NCI-H446 treated with DMSO at 0.1 percent for 48 hours (cell line): ENCODE measurements at places on chromosomes 12 and 14.

DNA sequence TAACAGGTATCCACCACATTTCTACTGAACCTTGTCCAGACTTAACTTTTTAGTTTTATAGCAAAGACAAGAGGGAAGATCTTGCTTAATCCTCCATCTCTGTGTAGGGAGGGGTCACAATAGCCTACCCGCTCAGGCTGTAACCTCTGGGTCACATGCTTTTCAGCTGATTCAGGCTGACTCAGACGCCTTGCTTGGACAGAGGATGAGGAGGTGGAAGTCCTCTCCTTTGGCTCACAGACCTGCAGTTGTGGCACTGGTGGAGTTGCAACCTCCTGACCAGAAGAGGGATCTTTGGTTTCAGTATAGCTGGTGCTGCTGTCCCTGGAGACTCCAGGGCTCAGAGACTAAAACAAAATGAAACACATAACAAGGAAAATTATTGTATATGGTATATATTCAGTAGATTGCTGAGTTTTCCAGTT lies 16.2 kb downstream of the ACIN1 start:
- no peak for DNase-seq

DNA sequence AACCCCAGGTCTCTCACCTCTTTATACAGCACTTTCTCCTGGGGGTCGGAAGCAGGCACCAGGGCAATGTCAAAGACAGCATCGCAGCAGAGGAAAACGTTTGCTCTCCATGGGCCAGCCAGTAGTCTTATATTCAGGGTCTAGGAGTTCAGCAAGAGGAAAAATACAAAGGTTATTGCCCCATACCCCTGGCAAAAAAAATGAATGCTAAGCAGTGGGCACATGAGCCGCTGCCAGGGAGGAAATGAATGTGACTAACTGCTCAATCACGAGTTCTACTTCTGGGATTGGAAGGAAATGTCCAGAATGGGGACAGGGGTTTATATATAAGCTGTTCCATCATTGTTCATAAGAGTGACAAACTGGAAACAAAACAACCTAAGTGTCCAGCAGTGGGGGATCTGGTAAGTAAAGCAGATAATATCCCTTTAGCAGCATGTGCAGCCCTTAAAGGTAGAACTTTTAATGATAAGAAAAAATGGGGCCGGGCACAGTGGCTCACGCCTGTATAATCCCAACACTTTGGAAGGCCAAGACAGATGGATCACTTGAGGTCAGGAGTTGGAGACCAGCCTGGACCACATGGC lies 53.8 kb downstream of the PHETA1 start:
- DNase-seq, result no peak

DNA sequence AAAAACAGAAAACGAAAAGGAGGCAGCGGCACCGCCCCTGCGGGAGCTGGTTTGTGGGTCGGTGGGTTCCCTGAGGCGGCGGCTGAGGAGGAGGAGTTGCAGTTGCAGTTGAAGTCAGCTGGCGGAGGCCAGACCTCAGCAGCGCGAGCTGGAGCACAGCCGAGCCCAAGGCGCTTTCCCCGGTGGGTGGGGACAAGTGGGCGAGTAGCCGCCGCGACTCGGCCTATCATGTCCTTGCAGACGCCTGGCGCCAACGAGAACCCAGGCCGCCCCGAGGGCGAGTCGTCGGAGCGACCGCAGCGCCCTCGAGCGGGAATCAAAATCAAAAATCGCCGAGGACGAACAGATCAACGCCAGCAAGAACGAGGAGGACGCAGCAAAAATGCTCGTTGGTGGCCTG lies 12.7 kb upstream of the CLEC1A start:
- DNase-seq, result no peak

DNA sequence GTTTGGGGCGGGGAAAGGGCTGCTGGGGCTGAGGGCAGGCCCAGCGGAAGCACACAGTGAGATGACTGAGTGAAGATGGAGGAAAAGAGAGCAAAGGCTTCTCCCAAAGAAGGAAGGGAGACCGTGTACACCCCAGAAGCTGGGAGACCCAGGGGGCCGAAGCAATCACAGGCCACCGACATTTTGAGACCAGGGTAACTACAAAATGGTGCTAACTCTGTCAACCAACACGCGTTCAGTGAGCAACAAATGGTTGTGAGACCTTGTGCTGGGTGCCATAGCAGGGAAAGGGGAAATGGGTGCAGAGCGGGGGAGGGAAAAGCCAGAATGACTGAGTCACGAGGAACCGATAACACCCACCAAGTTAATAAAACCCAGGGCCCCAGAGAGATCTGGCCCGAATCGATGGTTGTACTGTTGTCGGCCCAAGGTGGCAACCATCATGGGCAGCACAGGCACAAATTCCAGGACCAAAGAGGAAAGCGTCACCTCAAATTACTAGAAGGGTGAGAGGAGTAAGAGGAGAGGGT lies 50.3 kb downstream of the CDC42BPB start:
- DNase-seq, result no peak

DNA sequence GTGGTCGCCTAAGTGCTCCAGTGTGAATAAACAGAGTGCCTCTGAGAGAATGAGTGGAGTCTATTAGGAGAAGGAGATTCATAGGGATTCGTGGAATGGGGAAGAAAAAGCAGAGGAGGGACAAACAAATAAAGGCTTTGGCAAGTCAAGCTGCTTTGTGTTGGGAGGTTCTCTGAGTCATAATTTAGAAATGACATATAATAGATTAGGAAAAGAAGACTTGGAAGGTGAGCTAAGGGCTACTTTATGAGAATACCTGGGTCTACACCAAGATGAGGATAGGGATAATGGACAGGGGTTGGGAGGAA lies 6.4 kb upstream of the NTN4 start:
- no peak for DNase-seq

DNA sequence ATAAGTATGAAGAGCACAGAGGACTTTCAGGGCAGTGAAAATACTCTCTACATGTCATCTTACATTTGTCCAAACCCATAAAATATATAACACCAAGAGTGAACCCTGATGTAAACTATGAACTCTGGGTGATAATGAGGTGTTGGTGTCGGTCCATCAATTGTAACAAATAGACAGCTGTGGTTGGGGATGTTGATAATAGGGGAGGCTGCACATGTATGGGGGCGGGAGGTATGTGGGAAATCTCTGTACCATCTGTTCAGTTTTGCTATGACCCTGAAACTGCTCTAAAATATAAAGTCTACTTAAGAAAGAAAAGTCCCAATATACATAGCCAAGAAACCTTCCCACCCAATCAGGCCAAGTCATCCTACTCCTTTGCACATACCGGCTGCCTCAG lies 88.5 kb downstream of the GPR135 start:
- DNase-seq, result no peak

DNA sequence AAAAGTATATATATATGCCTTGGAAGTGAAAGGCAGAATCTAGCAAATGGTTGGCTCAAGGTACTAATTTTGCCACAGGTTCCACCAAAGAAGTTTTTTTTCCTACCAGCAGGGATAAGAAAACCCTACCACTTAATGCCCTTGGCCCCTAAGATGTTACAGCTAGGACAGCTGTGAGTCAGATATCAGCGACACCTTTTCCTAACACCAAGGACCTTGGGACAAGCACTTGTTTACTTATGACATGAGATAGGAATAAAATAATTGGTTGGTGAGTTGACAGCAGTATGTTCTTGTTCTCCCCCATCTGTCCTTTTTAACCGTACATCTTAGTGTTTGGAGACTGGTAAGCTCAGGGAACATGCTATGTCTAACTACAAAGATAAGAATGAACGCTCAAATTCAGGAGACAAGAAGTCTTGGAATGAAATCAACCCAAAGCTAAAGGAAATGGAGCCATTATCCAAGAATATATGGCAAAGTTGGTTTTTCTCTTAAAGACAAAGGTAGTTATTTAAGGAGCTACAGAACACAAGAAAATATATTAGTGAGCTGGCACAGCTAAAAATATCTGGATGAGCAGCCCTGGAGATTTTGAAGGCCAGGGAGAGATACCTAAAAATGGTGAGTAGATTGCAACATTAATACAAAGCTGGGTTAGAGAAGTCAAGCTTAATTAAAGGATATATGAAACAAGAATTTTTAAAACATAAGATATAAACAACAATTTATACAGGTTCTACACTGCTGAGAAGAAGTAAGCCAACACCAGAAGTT lies 126.8 kb downstream of the TMTC1 start:
- DNase-seq, result no peak

GRCh38 chr14:68674538-68675232 lies 118.2 kb downstream of the ZFP36L1 start:
- no peak for DNase-seq

GRCh38 chr14:68978172-68978911 lies 760 bp downstream of the ACTN1 start:
- no peak for DNase-seq

DNA sequence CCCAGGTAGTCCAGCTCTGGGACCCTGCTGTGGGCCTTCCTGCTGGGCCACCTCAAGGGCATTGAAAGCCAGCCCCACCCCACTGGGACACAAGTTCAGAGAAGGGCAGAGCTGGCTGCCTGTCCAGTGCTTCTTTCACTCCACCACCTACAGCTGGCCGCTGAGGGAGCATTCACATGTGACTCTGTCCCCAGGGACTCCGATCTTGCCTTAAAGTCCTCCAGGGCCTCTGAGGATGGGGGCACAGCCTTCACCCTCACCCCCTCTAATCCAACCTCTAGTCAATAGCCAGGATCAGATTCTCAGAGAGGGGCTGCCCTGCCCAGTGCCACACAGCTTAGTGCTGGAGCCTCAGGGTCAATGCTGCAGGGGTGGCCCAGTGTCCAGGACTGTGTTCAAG lies 5.0 kb upstream of the CYP46A1 start:
- DNase-seq, result no peak

- no peak for DNase-seq
These were observed 337.9 kb upstream of the NOVA1 start for GRCh38 chr14:26935733-26936132.

DNA sequence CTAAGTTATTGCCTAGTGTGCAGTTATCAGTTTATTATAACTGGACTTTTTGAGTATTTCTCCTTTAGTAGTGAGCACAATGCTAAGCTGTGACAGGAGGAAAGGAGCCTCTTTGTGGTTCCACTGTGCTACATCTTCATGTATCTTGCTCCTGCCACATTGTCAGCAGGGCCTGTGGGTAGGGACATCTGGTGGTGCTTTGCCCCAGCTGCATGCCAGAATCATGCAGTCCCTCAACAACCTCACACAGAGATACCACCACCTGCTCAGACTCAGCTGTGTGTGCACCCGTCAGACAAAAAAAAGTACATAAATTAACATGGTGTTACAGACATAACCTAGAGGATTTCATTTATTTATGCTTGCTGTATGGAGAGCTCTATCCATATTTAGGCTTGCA lies 51.1 kb downstream of the MIS18BP1 start:
- no peak for DNase-seq

GRCh38 chr12:58296863-58297262 lies 355.5 kb downstream of the ATP23 start:
- DNase-seq, result no peak
